ENCODE measurements at places on chromosomes 12 and 14. TPM values are rescaled to one million over a fixed set of nuclear protein-coding genes. Genes with fewer than 3 reads are reported as not detected.

DNA sequence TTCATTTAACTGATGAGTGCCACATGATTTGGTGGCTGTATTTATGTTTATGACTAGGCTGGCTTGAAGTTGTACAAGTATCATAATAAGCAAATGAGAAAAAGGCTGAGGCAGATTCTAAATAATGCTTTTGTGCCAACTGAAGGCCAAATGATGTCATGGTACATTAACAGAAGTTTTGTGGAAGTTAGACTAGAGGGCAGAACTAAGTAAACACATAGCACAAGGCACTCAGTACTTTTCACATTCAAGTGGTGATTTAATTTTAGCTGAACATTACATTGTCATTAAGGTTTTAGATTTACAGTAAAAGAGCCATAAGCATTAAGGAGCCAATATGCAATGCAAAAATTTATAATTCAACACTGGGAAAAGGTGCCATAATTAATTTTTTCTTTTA is 21.1 kb downstream of the PPP1CC start:
- no peak for DNase-seq

- DNase-seq, result no peak
Measured at GRCh38 chr14:99478128-99478527, 2.5 kb downstream of the SETD3 start.

- no peak for DNase-seq
Measured at GRCh38 chr14:63896278-63896720, 43.5 kb downstream of the SYNE2 start.

DNA sequence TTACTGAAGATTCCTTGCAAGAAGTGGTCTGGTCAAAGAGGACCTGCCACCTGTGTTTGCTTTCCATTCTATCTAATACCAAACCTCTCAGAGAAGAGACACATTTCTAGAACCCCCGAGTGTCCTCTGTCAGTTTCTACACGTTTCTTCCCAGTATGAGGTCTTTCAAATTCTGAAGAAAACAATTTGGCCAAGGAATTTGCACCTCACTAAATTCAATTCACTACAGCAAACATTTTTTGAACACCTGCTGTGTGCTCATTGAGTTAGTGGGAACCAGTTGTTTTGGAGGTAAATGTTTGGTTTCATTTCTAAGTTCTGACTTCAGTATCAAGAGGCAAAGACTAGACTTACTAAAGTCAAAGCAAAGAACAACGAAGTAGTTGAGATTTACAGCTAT is 19.4 kb downstream of the GPR19 start:
- DNase-seq, result no peak

GRCh38 chr12:8903646-8904045 is 10.7 kb upstream of the PHC1 start:
- no peak for DNase-seq

DNA sequence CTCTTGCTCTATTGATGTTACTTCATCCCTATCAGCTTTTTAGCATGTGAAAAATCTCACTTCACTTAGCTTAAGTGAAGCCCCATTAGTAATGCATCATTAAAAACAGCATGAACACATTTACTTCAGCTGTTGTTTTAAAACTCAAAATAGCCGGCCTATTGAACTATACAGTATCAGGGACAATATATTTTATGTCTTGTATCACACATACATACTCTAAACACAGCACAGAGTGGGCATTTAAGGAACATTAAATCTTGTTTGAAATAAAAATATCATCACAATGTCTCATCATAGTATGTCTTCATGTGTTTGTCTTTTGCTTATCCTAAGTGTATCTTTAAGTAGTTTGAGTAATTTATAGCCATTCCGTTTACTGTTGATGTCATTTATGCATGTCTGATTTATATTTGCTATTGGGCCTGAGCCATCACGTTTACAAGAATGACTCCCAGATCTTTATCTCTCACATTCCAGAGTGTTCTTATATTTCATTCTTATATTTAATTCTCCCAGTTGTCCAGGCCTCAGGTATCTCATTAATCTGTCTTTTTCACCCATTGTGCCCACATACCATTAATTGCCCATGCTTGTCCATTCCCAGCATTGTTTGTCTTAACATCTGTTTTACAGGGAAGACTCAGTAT is 57.5 kb downstream of the ARHGAP5 start:
- DNase-seq, result no peak

- DNase-seq, result no peak
Measured at GRCh38 chr14:103360548-103360947, 24.7 kb upstream of the MARK3 start.

DNA sequence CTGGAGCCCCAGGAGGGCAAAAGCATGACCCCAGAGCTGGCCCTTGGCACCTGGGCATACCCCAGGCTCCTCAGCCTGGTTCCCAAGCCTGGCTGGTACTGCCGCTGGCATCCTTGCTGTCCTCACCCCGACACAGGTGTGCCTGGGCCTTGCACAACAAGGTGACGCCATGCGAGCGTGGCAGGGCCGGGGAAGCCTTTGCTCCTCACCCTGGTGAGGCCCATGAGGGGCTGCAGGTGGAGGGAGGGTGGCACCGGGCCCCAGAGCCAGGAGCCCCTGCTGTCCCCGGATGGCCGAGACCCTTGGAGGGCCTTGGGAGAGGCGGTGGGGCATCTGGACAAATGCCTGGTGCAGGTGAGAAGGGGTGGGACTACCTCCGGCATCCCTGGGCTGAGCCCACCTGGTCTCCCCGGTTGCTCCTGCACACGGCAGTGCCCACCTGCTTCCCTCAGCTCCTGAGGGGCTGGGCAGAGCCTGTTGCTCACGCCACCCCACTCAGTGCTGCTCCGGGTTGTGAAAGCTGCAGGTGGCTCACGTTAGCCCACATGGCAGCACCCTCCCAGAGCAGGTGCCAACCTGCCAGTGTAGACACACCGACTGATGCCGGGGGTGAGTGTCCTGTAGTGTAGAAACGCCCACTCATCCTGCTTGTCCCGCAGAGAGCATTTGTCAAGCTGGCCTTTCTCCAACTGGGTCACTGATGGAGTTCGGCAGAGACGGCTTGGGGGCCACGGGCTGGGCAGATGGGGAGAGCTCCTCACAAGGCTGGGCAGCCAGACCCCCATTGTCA is 24.6 kb upstream of the KIF26A start:
- DNase-seq, result no peak

DNA sequence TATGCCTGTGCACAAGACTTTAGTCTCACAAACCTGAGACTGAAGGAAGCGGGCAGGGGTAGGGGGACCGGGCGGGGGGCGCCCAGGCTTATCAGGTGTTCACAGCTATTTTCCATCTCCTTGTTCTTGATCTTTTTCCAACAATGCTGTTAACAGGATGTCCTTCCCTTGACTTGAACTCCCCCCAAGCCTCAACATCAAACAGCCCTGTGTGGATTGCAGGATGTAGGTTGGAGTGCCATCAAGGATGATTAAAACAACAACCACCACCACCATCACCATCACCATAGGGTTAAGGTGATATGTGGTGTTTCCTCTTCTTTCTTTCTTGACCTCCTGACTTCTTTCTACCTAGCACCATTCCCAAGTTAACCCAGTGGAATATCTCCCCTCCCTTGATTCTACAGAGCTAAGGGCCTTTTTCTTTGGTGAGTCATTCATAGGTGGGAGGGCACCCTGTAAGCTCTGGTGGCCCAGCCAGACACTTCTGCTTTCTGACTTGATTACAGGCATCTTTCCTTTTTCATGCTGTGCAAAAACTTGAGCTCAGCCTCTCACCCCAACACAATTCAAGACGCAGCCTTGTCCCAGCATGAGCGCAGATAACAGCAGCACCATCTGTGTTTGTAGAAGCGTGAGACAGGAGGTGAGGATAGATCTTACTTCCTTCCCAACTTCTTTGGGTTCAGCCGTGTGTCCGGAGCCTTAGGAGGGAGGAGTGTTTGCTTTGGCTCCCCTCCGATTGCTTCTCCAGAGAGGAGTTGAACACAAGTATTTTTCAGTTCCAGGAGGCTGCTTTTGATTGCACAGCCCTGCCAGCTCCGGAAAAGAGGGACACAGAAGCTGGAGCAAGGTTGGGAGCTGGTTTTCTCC is 26.8 kb downstream of the FLVCR2 start:
- DNase-seq, result no peak

DNA sequence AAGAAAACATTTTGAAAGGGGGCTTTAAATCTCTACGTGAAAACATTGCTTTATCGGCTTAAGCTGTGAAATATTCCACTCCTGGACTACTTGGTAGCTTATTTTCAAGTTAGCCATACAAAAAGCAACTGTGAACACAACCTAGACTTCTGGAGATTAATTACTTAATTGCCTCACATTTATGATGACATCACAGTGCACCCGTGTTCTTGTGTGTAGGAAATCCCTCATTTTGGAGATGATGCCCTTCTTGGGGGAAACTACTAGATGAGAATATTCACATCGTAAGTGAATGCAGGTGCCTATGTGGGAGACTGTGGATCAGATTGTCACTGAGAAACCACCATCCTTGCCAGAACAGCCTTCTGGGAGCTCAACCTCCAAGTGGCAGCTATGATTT is 10.5 kb upstream of the B4GALNT3 start:
- DNase-seq, result no peak

GRCh38 chr14:87813686-87814085 is 179.3 kb downstream of the GALC start:
- no peak for DNase-seq

The KIF5A gene
- 0.95 TPM for total RNA-seq

The ASCL1 gene
- total RNA-seq, result not detected

The TAS2R14 gene
- 2.4 TPM for total RNA-seq

- no peak for DNase-seq
Measured at GRCh38 chr12:116172224-116172849, 105.2 kb downstream of the MED13L start.

- DNase-seq, result no peak
Measured at GRCh38 chr12:22923768-22924167, 298.8 kb downstream of the ETNK1 start.

The FOS gene
- 1,986 TPM for total RNA-seq

DNA sequence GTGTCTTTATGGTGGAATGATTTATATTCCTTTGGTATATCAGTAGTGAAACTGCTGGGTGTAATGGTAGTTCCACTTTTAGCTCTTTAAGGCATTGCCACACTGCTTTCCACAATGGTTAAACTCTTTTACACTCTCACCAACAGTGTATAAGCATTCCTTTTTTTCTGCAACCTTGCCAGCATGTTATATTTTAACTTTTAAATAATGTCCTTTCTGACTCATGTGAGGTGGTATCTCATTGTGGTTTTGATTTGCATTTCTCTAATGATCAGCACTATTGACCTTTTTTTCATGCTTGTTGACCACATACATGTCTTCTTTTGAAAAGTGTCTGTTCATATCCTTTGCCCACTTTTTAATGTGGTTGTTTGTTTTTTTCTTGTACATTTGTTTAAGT is 142.5 kb downstream of the MSRB3 start:
- no peak for DNase-seq

DNA sequence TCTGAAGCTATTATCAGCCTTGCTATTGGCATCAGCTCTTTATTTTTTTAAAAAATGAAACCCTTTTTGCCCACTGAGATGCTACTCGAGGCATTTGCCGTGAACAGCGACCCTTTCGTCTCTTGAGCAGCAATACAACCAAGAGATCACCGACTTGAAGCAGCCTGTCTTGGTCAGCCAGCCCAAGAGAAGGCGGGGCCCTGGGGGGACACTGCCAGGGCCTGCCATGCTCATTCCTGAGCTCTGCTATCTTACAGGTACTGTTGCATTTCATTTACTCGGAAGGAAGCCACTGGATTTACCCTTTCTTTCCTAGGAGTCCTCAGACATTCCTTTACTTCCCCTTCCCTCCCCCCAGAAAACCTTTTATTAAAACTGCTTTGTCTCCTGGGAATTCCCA is 16.7 kb downstream of the PIWIL1 start:
- DNase-seq, result no peak

GRCh38 chr14:52059649-52060048 is 9.2 kb downstream of the NID2 start:
- DNase-seq, result no peak

The ASB2 gene
- total RNA-seq, result 63.1 TPM

- no peak for DNase-seq
Measured at GRCh38 chr12:129868575-129868974, 35.2 kb downstream of the TMEM132D start.

The CRIP1 gene
- 303 TPM for total RNA-seq

- DNase-seq, result no peak
Measured at GRCh38 chr14:60233891-60234290, 15.1 kb upstream of the PPM1A start.

GRCh38 chr14:68228656-68229055 is 409.1 kb downstream of the RAD51B start:
- no peak for DNase-seq

DNA sequence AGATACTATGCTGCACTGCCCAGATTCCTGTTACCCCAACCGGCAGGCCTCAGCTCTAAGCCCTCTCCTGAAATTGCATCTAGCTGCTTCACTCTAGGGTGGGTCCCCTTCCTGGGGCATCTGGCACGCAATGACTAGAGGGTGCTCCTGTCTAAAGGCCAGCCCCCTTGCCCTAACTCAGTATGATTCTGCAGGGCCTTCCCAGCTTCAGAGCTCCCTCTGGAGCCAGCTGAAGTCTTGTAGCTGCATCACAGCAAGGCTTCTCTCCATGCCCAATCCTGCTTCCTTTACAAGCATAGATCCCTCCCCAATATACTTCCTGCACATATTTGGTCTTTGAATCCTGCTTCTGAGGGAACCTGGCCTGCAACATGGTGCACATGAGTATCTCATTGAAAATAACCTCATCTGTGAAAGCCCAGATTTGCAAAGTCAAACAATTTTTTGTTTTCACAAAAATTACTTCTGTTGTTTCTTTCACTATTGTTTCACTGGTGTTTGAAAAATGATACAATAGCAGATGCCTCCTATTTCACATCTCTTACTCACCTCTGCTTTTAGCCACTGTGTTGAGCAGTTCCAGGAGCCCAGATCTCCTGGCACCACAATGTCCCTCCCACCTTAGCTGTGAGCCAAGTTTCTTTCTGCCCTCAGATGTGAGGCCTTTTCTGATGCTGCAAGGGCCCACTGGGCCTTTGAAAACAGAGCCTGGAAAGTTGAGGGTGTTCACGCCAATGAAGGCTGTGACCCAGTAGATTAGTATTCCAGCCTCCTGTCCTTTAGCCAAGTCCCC is 169.5 kb upstream of the EGLN3 start:
- DNase-seq, result no peak

The TSFM gene
- total RNA-seq, result 18.2 TPM

GRCh38 chr12:17104801-17105200 is 498.8 kb upstream of the LMO3 start:
- no peak for DNase-seq

The TGM1 gene
- 7.1 TPM for total RNA-seq

- DNase-seq, result no peak
Measured at GRCh38 chr12:59429766-59430165, 166.1 kb upstream of the SLC16A7 start.

DNA sequence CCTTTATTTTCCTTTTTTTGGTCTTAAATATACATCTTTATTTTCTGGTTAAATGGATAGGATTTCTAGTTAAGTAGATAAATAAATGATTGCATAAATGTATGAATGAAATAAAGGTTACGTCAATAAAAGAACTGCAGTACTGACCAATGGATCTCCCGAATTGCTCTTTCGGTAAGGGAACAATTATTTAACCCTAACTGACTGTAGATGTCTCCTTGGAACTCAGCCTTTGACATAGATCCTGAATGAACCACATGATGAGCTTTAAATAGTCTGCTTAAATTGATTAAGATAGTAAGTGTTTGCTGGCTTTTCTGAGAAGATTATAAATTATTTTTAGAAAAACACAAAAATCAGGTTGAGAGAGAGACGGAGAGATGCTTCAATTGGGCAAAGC is 391.0 kb upstream of the SYT1 start:
- DNase-seq, result no peak

All from naive thymus-derived CD4-positive, alpha-beta T cell (primary cell).